Foreskin keratinocyte (primary cell): ENCODE measurements at places on chromosomes 4 and X. TPM values are rescaled to one million over a fixed set of nuclear protein-coding genes. Genes with fewer than 3 reads are reported as not detected.

Gene RHOH
- not detected in 2 replicates for total RNA-seq

Gene SOX3
- not detected in 2 replicates for total RNA-seq

Gene CNGA1
- 0.31 and 0.53 TPM in 2 replicates for total RNA-seq

Gene SMIM31
- total RNA-seq = not detected in 2 replicates

Gene COL4A6
- 24.9 and 25.2 TPM in 2 replicates for total RNA-seq
